Stimulated activated CD4-positive, alpha-beta T cell treated with anti-CD3 and anti-CD28 coated beads, Interleukin-1b, Interleukin-23, amount 100 ng/mL, for 4 hours (primary cell): ENCODE measurements at places on chromosomes 3 and 15.

DNA sequence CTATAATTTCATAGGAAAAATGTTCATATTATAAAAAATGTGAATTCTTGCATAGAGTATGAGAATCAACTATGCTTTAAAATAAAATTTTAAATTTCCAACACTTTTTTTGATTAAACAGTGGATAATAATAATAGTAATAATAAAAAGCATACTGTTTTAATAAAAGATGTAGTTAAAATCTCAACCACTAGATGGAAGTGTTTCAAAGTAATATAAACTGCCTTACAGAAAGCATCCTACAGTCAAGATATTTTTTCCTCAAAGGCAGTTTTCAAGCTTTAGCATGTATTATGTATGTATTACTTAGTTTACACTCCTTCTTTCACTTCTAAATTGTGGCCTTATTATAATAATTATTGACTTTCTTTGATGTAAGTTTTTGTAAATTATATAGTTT, 217.5 kb downstream of the CHL1 start:
- DNase-seq: no peak

GRCh38 chr3:36891701-36892160, 53.1 kb downstream of the TRANK1 start:
- no peak for DNase-seq

GRCh38 chr3:60979461-60980341, 271.6 kb downstream of the FHIT start:
- DNase-seq: no peak

DNA sequence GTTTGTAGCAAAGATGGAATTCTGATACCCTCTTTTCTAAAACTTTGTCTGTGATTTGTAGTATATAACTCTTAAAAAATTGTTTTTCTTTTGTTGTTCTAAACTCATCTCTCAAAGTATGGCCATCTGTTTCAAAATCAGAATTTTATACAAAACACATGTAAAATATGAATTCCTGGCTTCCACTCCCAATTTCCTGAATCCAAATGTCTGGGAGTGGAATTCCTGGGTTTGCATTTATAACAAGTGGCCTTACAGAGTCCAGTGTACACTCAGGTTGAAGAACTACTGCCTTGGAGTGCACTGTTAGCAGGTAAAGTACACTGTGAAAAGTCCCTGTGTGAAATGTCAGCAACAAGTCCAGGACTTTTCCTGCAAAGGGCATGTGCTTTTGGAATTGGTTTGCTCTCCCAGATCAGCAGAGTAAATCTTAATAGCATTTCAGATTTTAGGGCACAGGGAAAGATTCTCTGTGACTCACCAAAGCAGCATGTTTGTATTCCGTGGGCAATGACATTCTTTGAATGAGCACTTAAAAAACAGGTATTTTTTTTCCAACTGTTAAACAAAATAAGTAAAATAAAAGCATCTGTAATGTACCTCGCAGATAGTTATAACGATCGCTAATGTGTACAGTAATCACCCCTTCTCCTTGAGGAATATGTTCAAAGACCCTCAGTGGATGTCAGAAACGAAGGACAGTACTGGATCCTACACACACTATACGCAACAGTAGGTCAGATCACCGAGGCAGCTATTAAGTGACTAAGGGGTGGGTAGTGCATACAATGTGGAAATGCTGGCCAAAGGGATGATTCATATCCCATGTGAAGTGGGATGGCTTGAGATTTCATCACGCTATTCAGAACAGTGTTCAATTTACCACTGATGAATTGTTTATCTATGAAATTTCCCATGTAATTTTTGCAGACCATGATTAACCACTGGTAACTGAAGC, 2.0 kb upstream of the CLDN16 start:
- no peak for DNase-seq

DNA sequence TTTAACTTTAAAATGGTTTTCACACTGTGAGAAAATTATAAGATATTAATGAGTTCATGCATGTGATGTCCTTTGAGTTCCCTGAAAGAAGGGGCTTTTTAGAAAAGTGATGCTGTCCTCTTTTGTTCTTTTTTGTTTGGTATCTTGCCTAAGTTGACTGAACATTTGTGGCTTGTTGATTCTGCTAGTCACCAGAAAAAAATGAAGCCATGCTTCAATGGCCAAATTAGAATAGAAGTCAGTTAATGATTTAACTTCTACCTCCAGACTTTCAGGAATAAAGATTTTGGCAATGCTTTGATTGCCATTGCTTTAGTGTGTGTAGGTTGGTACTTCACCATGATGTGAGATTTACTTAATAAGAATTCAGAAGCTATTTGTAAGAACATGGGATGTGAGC, 260.6 kb upstream of the NECTIN3 start:
- no peak for DNase-seq

GRCh38 chr3:171116365-171116764, 89.8 kb upstream of the SLC2A2 start:
- no peak for DNase-seq

DNA sequence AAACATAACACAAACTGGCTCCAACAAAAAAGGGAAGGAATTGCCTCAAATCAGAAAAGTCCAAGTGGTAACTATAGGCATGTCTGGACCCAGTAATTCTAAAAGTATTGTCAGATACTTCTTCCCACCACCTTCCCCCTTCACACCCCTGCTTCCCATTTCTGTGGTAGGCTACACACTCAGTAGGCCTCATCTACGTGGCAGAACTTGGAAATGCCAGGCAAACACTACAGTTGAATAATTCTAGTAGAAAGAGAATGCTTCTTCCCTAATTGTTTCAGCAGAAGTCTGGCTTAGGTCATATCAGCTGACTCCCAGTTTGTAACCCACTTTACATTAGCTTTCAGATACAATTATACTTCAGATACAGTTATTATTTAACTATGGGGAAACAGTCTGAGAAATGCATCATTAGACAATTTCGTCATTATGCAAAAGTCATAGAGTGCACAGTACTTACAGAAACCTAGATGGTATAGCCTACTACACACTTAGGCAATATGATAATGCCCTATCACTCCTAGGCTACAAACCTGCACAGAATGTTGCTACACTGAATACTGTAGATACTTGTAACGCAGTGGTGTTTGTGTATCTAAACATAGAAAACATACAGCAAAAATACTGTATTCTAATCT, 6.4 kb downstream of the SETMAR start:
- no peak for DNase-seq

- no peak for DNase-seq
Measured at GRCh38 chr3:123712077-123712860, 127.4 kb upstream of the HACD2 start.

GRCh38 chr3:143207338-143207961, 87.9 kb downstream of the CHST2 start:
- DNase-seq: no peak

DNA sequence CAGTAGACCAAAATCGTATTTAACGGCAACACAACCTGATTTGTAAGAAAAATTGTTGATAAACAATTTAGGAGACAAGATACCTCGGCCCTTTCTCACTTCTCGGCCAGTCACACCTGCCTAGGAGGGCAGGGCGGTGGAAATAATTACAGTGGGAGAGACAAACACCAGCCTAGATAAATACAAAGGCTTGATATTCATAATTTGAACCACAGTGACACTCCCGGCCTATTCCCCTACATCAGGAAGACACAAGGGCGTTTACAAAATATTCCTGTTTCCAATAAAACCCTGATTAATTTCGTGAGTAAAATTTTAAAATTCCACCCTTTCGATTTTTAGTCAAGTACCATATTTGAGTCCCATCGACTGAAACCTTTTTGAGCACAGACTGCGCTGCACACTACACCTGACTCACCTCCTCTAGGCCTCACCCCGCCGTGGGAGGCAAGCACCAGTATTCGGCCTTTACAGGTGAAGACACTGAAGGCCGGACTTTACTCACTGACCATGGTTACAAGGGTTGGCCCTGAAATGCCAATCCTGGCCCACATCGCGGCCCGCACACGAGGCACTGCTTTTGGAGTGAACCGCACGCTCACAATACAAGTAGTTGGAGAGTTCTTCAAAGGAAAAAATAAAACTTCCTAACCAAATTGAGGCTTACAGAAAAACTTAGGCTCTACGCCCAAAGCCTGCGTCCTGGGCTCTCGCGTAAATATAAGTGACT, 794 bp downstream of the ARPP19 start:
- no peak for DNase-seq

GRCh38 chr3:127405010-127405598, 117.3 kb upstream of the PRR20G start:
- DNase-seq: no peak

DNA sequence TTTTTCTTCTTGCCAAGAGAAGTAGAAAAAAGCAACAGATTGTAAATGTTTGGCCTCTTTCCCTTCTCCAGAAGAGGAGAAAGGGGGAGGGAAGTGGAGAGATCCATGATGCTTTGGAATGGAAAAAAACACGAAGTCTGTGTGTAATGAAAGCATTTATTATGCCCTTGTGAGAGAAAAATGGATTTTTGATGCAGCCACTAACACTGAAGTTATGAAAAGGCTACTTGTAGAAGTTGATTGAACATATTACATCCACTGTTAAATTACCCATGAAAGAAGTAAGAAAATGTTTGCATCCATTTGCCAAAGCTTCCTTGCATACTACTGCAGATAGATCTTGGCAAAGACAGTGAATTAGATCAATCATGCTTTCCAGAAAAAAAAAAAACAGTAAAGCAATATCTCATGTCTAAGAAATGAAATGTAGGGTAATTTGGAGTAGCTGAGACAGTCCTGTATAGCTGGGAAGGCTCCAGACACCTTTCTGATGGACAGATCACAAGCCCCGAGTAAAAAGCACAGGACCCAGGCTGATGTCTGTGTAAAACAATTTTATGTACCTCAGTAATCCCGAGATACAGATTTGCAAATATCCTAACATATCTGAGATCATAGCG, 295.5 kb downstream of the PLOD2 start:
- DNase-seq: no peak

DNA sequence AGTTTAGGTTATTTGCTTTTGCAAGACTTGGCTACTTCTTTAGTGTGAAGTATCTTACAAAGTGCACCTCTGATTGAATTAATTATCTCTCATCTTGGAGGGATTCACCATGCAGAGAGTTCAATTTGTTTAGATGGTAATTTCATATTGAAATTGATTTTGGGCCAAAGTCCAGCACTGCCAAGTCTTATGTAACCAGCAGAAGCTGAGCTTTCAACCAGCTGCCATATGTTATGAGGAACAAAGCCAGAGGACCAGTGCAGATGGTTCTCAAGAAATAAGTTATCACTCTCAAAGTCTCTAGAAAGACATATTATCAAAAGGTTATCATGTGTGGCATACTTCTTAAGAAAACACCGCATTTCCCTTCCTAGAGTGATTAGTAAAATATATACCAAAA, 29.0 kb downstream of the ABHD6 start:
- DNase-seq: no peak

DNA sequence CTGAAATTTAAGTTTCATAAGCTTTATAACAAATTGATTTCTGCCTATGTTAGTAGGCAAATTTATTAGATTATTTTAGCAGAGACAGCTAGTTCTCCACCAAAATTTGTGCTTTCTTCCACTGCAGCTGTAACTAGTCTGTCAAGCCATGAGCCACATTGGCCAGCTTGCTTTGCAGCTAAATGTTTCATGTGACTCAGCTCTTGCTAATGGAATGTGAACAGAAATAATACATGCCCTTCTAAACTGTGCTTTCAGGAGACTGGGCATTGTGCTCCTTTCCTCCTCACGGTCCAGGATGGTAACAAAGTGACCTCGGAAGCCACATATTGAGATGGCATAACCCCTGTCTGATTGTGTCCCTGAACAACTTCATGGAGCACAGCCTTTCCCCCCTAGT, 51.3 kb upstream of the KPNA4 start:
- no peak for DNase-seq

DNA sequence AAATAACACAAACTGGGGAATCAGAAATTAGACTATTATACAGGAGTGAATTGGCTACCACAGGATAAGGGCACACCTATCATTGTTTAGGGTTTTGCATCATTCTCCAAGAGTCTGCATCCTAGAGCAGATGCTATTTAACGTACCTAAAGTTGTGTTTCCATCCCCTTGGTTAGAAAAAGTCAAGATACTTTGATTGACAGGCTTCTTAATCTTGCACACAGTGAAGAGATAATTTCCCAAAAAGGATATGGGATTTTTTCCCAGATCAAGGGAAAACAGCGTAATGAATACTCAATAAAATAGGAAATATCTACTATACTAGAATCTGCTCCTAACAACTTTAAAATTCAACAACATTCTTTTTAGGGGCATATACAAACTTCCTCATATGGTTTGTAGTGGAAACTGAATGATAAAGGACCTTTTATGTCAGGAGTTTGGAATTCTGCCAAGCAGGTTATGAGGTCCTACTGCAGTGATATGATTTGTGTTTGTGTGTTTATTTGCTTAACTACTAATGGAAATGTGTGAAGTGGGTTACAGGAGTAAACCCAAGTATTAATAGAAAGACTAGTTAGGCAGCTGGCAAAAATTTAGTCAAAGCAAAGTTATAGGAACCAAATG, 124.1 kb upstream of the MME start:
- DNase-seq: no peak

DNA sequence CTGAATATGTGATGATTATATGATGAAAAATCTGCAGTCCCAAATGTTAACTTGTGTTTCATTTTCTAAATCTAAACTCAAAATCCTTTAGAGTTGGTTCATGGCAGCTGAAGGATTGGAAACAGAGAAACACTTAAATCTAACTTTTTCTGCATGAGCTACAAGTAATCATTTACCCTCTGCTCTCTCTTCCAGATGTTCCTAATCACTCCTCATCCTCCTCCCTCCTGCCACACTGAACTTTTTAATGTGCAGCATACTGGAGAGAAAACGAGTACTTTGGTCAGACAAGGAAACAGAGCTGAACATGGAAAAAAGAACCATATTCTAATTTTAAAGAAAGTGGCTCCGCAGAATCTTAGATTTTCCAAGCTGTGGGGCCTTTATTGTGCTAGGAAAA, 321.2 kb upstream of the COL8A1 start:
- no peak for DNase-seq

DNA sequence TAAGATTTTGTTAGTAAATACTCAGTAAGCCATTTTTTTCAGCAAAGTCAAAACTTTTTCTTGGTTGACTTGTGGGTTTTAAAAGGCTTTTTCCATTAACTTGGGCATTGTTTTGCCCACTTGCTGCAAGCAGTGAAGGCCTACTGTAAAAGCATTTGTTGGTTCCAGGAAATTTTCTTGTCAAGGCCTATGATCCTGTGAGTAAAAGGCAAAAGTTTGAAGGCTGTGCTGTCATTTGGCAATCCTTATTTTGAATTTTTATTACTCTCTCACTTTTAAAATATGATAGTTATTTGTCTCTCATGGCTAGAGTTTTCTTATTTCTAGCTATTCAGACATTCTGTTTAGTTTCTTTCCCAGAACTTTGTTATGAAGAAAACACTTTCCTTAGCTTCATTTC, 13.0 kb downstream of the P2RY12 start:
- no peak for DNase-seq
